ENCODE measurements at places on chromosomes 3 and 15. TPM values are rescaled to one million over a fixed set of nuclear protein-coding genes. Genes with fewer than 3 reads are reported as not detected.

The PDZRN3 gene
- 13.2 TPM for total RNA-seq

The CLDN1 gene
- total RNA-seq = 86.0 TPM

The SCN5A gene
- 0.72 TPM for total RNA-seq

The ARF4 gene
- total RNA-seq = 123 TPM

The PEX5L gene
- total RNA-seq = not detected

- no peaks in the 10 kb centered on the region for H3K36me3 ChIP-seq
- DNase-seq = peak; percentile 92
- no peak overlapping the region for H3K4me3 ChIP-seq
- peak overlapping the region; percentile 89 for H3K27ac ChIP-seq
- H3K4me1 ChIP-seq = peaks cover 3% of the 10 kb centered on the region
These were observed 104.5 kb downstream of the RPLP1 start for GRCh38 chr15:69557020-69557706.
